Kidney epithelial cell (primary cell): ENCODE measurements at places on chromosomes 4 and X. TPM values are rescaled to one million over a fixed set of nuclear protein-coding genes. Genes with fewer than 3 reads are reported as not detected.

The GABRE gene
- 0.21 and 0.88 TPM in 2 replicates for total RNA-seq

The GSX2 gene
- not detected in 2 replicates for total RNA-seq

The NOCT gene
- 37.5 and 47.4 TPM in 2 replicates for total RNA-seq

The PABPC5 gene
- 1.7 TPM in 2 replicates for total RNA-seq
